Activated CD4-positive, CD25-positive, alpha-beta regulatory T cell (primary cell): ENCODE measurements at places on chromosomes 7 and 10.

DNA sequence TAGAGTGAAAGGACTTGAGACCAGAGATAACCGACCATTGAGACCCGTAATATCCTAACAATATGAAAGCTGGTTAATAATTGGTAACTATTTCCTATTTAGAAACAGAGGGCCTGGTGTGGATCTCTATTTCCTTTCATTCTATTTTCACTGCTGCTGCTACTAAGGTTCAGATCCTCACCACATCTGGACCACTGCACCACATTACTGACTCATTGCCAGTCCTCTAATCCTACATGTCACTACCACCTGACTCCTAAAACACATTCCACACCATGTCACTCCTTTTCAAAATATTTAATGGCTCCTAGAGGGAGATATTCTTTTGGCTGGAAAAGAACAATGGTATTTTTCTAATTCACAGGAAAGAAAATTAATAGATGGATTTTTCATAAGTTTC, 6.4 kb downstream of the USP54 start:
- no peak for DNase-seq

GRCh38 chr7:90594751-90595317, 1.3 kb upstream of the CDK14 start:
- no peak for DNase-seq

DNA sequence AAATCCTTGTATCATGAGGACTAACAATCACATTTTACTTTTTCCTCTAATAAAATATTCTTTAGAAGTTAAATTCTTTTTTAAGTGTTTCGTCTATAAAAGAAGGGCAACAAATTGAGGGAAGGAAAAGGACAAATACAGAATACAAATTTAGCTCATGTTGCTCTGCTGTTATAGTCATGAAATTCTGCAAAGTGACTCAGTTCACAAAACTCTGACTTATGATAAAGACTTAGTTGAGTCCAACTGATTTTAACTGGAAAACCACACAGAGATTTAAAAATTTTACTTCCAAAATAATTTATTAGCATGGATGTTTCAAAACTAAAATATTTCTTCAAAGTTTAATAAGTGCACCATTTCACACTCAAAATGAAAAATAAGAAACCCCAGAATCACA, 75.0 kb upstream of the GPR22 start:
- DNase-seq, result no peak

DNA sequence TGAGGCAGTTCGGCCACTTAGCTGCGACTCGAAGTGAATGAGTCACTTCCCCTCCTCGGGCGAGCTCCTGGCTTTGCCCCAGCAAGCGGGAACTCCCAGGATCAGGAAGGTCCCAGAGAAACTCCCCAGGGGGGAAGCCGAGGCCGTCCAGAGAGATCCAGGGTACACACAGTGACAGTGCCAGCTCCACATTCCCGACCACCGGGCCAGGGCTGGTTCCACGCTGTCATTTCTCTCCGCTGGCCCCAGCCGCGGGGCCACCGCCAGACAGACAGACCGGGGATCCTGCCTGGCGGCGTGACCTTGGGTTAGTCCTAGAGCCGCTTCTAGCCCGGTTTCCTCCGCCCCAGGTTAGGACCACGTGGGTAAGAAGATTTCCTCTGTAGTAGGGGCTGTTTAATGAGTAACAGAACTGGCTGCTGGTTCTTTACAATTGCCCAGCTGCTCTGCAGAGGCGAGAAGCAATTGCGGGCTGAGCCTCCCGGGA, 463 bp upstream of the UPP1 start:
- no peak for DNase-seq

DNA sequence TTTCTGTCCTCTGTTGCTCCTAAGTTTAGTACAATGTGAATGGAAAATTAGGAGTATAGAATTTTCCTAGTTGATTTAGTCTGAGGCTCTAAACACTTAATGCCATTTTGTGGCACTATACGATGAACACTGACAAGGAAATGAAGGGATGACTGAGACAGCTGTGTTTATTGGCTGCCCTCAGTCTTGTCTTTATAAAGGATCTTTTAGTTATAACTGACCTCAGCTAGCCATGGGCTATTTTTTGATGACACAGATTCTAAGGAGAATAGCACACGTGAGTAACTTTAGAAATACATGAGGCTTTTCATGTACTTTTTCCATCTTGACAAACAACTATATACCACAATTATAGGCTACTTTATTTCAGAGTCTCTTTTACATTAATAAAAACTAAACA, 113.7 kb downstream of the PRKG1 start:
- no peak for DNase-seq

DNA sequence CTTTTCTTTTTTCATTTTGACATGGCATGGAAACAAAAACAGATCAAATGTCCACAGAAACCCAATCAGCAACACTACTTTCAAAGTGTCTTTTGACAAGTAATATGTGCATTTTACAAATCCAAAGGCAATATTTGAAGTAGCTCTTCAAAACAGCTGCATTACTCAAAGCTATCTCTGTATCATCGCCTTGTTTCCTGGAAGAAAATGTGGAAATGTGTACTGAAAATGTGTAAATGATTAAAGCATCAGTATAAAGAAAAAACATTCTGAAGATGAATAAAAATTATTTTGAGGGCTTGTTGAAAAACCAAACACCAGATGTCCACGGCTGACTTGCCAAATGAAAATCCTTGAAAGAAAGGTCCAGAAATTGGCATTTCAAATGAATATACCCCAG, 16.5 kb upstream of the ITGB8 start:
- DNase-seq, result no peak

GRCh38 chr10:31929261-31930022, 811 bp upstream of the ARHGAP12 start:
- DNase-seq, result no peak
